ENCODE measurements at places on chromosomes 5 and 9.

GRCh38 chr9:95127249-95128176 lies 190.0 kb downstream of the FANCC start:
- DNase-seq = no peak

DNA sequence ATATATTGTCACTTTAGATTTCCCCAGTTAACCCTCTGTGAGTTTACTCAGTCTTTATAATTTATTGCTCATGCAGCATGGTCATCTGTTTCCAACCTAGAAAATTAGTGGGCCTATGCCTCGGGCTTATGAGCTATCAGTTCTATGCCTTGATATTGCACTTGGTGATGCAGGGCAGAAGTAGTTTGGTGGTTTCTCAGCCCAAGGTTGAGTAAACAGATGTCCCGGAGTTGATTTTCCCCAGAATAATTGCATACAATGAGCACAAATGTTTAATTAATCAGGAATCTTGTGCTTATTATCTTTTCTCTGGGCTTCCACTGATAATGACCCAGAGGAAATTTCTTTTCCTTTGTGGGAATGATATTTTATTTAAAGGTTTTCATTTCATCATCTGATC lies 474.0 kb downstream of the CCDC171 start:
- DNase-seq = no peak

DNA sequence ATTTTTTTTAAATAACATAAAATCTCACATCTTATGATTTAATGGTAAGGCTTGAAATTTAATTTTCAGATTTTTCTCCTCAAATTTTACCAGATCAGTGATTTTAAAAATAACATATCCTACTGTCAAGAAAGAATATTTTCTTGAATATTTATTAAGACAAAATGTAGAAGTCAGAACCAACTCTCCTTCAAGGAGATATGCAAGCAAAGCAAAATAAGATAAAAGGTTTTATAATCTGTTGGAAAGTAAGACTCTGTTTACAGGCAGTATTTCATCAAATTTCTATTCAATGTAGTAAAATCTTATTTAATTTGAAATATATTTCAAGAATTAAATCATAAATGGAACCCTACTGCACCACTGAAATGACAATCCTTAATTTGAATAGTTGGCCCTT lies 7.3 kb downstream of the AP3B1 start:
- DNase-seq = no peak

GRCh38 chr9:70573308-70573707 lies 158.9 kb upstream of the KLF9 start:
- DNase-seq = no peak

DNA sequence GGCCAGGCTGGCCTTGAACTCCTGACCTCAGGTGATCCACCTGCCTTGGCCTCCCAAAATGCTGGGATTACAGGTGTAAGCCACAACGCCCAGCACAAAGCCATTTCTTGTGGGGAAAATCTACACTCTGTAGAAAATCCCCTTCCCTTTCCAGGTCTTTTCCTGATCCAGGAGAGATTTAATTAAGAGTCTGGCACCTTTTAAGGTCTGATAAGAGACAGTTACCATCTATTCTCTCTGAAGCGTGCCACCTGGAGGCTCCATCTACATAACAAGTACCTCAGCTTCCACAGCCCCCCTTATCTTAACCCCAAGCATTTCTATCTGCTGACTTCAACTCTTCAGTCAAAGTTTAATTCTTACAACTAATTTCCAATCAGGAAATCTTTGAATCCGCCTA lies 71.4 kb upstream of the CDK20 start:
- no peak for DNase-seq

GRCh38 chr5:65394087-65394486 lies 87.6 kb downstream of the ADAMTS6 start:
- DNase-seq = no peak

DNA sequence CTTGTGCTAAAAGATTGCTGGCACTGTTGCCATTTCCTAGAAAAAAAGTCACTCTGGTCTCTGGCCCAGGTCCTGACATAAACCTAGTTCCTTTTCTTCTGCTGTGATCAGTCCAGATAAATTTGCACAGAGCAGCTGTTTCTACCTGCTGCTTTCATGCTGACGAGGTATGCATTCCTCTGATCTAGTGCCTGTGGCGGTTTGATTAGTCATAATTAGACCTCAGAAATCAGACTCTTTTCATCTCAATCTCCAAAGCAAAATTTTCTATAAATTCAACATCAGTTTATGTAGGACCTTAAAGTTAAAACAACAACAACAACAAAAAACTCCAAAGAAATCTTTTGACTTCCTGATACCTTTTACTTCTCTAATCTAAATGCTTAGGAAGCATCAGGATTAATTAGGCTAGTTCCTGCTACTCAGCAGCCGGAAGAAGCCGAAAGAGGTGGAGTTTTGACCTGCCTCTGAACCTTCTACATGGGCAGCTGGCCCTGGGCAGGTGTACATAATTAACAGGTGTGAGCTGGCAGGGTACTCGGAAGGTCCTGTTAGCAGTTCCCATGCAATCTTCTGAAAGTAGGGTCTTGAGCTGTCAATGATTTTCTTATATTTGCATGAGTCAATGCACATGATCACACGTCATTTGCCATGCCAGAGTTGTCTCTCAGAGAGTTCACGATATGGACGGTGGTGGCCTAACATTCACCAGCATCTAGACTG lies 83.3 kb upstream of the CCDC112 start:
- DNase-seq = no peak

- no peak for DNase-seq
Measured at GRCh38 chr9:7165331-7165975, 407.7 kb downstream of the KDM4C start.

DNA sequence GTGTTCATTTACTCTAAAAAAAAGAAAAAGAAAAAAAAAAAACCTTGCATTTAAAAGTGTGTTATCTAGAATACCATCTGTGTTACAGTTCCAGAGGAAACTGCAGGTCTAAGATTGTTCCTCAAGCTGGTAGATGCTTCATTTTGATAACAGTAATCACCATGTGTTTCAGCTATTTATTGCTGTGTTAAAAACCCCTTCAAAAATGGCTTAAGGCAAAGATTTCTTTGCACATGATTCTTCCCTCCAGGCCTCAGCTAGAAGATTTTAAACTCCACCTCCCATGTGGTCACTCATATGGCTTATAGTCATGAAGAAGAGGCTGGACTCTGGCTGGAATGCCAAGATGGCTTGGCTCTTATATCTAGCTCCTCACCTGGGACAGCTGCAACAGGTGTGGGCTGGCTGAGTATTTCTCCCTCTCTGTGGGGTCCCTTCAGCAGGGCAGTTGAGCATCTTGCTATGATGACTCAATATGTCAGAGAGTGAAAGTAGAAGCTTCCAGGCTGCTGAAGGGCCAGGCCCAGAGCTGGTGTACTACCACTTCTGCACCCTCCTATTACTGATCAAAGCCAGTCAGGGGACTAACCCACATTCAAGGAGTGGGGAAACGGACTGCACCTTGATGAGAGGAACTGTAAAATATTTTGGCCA lies 920.4 kb upstream of the DMAC1 start:
- no peak for DNase-seq

- no peak for DNase-seq
Measured at GRCh38 chr9:38134611-38135237, 65.7 kb upstream of the SHB start.

GRCh38 chr9:87245271-87245670 lies 252.4 kb upstream of the DAPK1 start:
- DNase-seq = no peak

DNA sequence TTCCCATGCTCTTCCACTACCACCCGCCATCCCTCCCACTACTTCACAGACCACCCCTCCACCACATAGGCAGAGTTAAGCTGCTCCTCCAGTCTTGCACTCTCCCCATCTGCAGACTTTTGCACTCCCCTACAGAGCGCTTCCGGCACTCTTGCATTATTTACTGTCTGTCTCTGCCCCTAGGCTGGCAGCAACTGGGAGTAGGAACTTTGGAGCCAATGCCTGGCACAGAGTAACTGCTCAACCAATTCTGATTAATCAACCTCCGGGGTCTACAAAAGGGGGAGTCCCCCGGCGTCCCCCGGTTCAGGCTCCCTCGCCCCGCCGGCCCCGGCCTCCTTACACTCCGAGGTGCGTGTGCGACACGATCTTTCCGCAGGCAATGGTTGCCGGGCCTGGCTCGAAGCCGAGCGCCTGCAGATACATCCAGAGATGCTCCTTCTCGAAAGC lies 498 bp downstream of the HAUS6 start:
- no peak for DNase-seq

DNA sequence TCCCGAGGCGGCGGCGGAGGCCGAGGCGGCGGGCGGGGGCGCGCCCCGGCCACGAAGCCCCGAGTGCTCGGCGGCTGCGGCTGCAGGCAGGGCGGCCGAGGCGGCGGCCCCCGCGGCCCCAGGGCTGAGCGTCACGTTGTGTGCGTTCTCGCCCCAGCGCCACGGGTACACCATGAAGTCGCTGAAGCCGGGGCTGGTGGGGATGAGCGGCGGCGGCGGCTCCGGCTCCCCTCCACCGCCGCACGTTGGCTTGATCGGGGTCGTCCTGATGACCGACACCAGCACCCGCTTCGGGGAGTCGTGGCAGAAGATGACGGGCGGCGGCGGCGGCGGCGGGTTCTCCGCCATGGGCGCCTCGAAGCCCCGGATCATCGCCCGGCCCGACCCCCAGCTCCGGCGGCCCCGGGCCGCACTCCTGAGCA lies 498 bp downstream of the ZNF367 start:
- no peak for DNase-seq

- DNase-seq = no peak
Measured at GRCh38 chr5:160450164-160450932, 28.7 kb downstream of the PTTG1 start.

DNA sequence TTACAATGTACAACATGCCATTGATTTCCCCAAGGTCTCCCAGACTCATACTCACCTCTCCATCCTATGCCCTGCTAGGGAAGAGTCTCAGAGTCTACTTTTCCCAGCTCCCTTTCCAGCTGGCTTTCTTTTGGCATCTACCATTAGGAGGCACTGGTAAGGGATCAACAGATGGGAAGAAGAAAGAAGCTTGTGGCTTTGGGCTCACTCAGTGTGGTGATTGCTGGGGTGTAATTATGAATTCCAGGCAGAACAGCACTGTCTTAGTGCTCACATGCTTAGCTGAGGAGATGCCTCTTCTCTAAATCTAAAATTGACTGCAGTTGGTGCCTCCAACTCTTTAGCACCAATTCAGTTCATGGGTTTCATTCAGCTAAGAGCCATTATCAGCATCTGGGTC lies 330.0 kb downstream of the PSAT1 start:
- no peak for DNase-seq

DNA sequence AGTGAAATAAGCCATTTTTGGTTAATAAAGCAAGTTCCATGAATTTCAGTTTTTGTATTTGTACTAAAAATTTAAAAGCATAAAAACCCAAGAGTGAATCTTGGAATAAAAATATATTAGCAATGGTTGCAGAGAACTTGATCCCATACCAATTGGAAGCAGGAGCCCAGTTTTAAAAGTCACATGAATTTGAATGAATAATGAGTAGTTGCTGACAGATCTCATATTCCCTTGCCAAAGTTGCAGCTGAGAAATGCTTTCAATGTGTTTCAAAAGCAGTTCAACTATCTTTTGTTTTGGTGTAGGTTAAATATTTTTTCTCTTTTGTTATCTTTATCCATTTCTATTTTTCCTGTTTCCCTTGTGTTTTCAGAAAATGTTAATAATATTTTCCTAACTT lies 818.6 kb downstream of the CDH18 start:
- no peak for DNase-seq

- DNase-seq = no peak
Measured at GRCh38 chr5:10315201-10315600, 7.5 kb upstream of the CMBL start.

DNA sequence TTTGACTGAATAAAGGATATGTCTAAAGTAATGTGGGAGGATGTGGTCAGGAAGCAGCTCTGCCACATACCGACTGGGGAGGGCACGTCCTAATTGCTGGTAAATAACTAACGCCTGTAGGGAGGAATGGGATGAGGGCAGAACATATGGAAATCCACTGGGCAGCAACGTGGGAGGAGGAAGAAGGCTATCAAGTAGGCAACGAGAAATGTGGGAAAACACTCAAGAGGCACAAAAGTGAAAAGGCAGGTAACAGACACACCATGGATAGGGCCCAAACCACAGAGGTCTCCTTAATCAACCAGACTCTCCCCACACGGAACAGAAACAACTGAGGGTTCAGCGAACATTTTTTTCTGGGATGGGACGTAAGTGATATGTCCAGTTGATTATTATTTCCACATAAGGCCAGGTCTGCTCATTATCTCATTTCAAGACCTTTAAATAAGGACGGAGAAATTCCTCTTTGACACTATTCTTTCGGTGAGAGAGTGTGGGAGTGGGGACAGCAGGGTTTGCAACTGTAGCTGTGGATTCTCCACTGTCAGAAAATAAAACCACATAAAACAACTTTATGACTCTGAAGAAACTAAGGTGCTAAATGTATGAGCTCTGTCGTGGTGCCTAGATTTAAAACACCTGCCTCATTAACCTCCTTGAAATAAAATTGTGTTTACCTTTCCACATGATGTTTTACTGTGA lies 17.0 kb downstream of the IARS1 start:
- DNase-seq = no peak

DNA sequence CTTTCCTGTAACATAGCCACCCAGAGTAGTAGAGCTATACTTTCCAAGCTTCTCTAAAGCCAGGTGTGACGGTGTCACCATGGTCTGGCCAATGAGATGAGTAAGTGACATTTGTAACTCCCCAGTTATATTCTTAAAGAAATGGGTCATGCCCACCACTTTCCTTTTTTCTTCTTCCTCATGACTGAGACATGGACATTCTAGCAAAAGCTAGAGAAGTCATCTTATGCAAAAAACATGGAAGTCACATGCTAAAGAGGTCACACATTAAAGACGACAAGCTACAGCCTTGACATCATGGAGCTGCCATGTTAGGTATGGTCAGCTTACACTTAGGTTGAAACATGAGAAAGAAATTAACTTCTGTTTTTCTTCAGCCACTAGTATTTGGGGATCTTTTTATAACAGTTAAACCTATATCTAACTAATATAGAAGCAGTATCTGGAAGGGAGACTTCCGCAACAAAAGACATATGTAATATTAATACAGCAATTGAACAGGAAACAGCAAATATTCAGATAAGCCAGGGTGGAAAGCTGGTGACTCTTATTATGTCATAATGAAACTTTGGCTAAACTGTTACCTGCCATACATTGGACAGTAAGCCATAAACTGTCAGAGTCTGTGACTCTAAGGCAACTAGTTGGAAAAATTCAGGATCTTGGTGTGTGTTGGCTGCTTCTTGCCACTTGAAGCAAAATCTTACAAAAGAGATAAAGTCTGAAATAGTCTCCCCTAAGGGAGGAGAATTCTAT lies 54.7 kb upstream of the SNX2 start:
- no peak for DNase-seq

DNA sequence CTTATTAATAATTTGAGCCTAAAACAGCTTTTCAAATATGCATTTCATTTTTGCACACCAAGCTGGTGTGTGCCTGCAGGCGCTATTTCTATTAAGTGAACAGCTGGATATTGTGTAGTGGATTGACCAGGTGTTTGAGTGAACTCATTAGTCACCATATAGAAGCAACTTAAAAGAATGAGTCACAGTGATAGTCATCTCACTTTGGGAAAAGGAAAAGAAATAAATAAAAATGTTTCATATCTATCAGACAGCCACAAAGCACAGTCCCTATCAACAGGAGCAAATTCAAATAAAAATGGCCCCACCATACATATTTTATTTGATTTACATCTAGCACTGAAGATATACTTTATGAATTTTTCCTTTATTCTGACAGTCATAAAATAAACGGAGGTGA lies 456.5 kb upstream of the CDH9 start:
- DNase-seq = no peak
